Vagina (tissue), 2 donors: ENCODE measurements at places on chromosomes 5 and 9. TPM values are rescaled to one million over a fixed set of nuclear protein-coding genes. Genes with fewer than 3 reads are reported as not detected.

Gene KCNT1
- not detected for total RNA-seq

- H3K27me3 ChIP-seq, result no peaks in the 10 kb centered on the region
- H3K4me1 ChIP-seq, result no peaks in the 10 kb centered on the region
- DNase-seq, result no peak
- H3K4me3 ChIP-seq, result no peak overlapping the region
Measured at GRCh38 chr5:109656829-109657228, 32.9 kb upstream of the MAN2A1 start.

- H3K27me3 ChIP-seq, result no peaks in the 10 kb centered on the region
- no peak overlapping the region for H3K4me3 ChIP-seq
- H3K4me1 ChIP-seq, result peaks cover 53% of the 10 kb centered on the region
- H3K36me3 ChIP-seq, result no peaks in the 10 kb centered on the region
- no peak overlapping the region for H3K27ac ChIP-seq
Measured at GRCh38 chr5:139388198-139388821, 1.4 kb downstream of the MZB1 start.

DNA sequence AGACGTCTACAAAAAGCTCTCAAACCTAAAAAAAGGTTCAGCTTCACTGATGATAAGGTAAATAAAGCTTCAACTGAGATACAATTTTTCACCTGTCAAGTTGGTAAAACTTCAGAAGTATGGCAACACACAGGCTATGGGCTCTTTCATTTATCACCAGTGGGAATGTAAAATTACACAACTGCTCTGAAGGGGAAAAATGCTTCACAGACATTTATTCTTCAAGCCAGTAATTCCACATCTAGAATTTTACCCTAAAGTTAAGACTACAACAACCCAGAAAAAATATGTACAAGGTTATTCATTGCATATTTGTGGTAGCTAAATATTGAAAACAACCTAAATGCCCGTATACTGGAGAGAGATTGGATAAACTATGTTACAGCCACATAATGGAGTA lies 48.1 kb upstream of the NREP start:
- no peaks in the 10 kb centered on the region for H3K4me1 ChIP-seq
- H3K27me3 ChIP-seq, result no peaks in the 10 kb centered on the region
- no peak overlapping the region for H3K27ac ChIP-seq
- H3K4me3 ChIP-seq, result no peak overlapping the region
- no peaks in the 10 kb centered on the region for H3K36me3 ChIP-seq

- no peaks in the 10 kb centered on the region for H3K27me3 ChIP-seq
- H3K27ac ChIP-seq, result no peak overlapping the region
- no peak overlapping the region for H3K4me3 ChIP-seq
- no peaks in the 10 kb centered on the region for H3K4me1 ChIP-seq
- no peaks in the 10 kb centered on the region for H3K36me3 ChIP-seq
Measured at GRCh38 chr5:146399481-146399880, 47.7 kb upstream of the TCERG1 start.

Gene ALAD
- total RNA-seq, result 29.5 TPM

DNA sequence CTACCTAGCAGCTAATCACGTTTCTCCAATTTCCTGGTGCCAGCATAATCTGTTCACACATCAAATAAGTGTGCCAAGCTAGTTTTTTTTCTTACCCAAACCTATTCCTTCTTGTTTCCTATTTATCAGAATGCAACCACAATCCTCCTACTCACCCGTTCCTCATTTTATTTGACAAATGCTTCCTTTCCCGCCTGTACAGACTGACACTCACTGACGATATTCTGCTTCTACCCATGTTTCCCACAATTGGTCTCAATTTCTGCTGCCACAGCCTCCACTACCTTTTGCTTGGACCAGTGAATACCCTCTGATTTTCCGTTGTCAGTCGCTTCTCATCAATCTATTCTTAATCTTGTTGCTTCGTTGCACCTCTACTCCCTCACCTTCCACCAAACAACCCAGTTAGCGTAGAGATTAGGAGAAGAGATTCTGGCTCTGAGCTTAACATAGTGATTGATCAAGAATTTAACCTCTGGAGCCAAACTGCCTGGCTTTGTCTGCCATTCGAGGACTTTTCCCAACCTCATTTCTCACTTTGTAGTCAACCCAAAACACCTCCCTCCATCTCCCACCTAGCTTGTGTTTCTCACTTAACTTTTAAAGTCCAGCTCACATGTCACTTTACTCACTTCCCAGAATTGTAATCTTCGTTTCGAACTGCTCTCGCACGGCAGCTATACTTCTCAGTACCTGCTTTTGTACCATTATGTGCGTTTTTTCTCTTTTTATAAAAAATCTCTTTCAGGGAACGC lies 729 bp upstream of the TMEM38B start:
- no peaks in the 10 kb centered on the region for H3K27me3 ChIP-seq
- no peak for DNase-seq
- no peak overlapping the region for H3K27ac ChIP-seq
- H3K4me3 ChIP-seq, result peak overlapping the region; percentile 80
- H3K36me3 ChIP-seq, result no peaks in the 10 kb centered on the region

DNA sequence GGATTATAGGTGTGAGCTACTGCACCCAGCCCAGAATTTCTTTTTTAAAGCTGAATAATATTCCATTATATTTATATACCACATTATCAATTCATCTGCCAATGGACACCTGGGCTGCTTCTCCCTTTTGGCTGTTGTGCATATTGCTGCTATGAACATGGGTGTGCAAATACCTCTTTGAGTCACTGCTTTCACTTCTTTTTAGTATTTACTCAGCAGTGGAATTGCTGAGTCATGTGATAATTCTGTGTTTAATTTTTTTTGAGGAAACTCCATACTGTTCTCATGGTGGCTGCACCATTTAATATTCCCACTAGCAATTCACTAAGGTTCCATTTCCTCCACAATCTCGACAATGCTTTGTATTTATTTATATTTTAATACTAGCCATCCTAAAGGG lies 36.1 kb upstream of the KIF4B start:
- H3K4me1 ChIP-seq, result no peaks in the 10 kb centered on the region
- DNase-seq, result no peak
- H3K36me3 ChIP-seq, result no peaks in the 10 kb centered on the region
- H3K27ac ChIP-seq, result no peak overlapping the region
- H3K27me3 ChIP-seq, result no peaks in the 10 kb centered on the region

- H3K27me3 ChIP-seq, result no peaks in the 10 kb centered on the region
- H3K4me1 ChIP-seq, result no peaks in the 10 kb centered on the region
- no peak overlapping the region for H3K4me3 ChIP-seq
- no peak overlapping the region for H3K27ac ChIP-seq
- no peaks in the 10 kb centered on the region for H3K36me3 ChIP-seq
Measured at GRCh38 chr5:103510851-103511553, 51.6 kb downstream of the NUDT12 start.
